Stimulated activated CD8-positive, alpha-beta memory T cell treated with anti-CD3 and anti-CD28 coated beads, Interleukin-15, amount 100 ng/mL, for 4 hours (primary cell): ENCODE measurements at places on chromosomes 12 and 14.

- DNase-seq, result no peak
These were observed 28.0 kb downstream of the DERA start for GRCh38 chr12:15939111-15939510.

DNA sequence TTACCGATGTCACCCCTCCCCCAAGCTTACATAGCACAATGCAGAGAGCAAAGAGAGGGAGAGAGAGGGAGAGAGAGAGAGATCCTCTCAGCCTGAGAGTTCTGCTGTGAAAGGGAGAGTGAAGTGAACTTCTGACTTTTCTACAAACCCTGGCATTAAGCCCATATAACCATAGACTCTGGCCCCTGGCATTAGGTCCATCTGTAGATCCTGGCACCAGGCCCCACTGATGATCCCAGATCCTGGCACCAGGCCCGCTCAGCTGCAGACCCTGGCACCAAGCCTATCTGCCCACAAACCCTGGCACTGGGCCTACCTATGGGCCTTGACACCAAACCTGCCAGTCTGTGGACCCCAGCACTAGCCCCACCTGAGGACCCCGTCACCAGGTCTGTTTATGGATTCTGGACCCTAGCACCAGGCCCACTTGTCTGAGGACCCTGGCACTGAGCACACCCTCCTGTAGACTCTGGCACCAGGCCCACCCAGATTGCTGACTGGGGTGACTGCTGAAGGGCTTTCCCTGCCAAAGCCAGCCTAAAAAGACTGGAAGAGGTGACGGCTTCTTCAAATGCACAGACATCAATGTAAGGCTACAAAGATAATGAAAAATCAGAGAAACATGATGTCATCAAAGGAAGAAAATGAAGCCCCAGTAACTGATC is 14.5 kb upstream of the KRT83 start:
- no peak for DNase-seq

DNA sequence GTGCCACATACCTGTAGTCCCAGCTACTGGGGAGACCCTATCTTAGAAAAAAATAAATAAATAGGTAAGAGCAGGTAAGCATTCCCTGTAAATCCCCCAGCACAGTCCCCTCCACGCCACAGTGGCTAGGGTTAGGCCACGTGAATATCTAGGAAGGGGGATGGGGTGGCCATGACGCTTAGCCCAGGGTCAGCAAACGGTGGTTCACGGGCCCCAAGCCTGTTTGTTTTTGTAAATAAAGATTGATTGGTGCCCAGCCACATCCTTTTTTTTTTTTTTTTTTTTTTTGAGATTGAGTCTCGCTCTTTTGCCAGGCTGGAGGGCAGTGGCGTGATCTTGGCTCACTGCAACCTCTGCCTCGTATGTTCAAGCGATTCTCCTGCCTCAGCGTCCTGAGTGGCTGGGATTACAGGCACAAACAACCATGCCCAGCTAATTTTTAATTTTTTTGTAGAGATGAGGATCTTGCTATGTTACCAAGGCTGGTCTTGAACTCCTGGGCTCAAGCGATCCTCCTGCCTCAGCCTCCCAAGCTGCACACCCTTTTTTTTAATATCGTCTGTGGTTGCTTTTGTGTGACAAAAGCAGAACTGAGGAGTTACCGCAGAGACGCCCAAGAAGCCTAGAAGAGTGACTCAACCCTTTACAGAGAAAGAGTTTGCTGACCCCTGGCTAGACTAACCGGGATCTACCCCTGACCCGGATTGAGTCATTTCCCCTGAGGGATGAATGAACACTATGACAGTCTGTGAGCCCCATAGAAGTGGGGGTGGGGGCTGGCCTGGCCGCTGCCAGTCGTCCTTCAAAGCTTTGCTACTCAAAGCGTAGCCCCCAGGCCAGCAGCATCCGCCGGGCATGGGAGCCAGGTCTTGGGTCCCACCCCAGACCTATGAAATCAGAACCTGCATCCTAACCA is 113.7 kb upstream of the NCOR2 start:
- no peak for DNase-seq

GRCh38 chr12:6929466-6930452 is 2.0 kb downstream of the ATN1 start:
- DNase-seq, result no peak

- DNase-seq, result no peak
These were observed 225.5 kb downstream of the ERC1 start for GRCh38 chr12:1216560-1216959.

DNA sequence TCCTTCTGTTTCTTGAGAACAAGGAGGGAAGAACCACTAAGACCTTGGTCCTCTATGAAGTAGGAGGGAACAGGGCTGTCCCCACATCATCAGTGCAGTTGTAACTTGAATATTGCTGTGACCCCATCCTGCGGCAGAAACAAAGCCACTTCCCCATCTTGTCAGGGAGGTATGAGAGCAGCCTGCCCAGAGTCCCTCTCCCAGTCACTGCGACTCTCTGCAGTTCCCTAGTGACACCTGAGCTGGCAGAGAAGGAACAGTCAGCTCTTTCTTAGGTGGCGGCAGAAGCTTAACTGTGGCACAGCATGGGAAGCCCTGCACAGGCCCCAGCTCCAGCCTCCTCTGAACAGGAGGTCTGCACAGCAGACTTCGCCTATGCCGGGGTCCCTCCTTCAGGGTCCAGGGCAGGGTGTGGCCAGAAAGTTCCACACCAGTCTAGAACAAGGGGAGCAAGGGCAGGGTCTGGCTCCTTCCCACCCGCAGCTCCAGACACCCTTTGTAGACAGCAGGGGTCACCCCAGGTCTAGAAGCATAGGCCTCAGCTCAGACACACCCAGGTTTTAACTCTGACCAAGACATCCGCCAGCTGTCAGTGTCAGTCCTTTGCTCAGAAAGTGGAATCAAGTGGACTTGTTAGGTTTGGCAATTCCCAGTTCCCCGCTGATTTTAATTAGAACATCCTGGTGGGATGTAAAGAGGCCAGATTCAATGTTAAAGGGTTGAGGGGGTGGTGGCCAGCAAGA is 36.8 kb downstream of the DEGS2 start:
- no peak for DNase-seq

GRCh38 chr14:81535396-81536164 is 1.9 kb upstream of the SEL1L start:
- no peak for DNase-seq

DNA sequence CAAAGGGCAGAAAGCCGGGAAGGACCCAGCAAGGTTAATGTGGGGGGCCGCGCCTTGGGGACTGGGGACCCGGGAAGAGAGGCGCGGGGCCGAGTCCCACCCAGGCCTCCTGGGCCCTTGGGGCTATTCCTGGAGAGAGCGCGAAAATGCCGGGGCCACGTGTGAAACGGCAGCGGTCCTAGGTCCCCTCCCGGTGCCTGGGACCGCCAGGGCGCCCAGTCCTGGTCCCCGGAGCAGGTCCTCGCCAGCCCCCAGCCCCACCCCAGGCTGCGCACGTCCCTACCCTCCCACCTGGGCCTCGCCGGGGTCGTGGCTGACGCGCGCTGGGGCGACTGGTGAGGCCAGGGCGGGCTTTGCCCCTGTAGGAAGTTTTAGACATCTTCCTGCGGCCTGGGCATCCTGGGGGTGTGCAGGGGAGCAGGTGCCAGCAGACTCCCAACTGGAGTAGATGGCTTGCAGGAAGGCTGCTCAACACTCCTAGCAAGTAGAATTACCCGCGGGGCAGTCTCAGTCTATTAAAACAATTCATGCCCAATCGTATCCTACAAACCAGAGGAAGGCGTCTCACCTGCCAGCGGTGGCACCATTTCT is 708 bp downstream of the FAR2 start:
- DNase-seq, result no peak
